T-helper 22 cell (primary cell): ENCODE measurements at places on chromosomes 6 and 20.
A peak's percentile ranks its signal among the peaks of the same experiment; 100 is the strongest.

- no peak for DNase-seq
These were observed 116.2 kb downstream of the SGK1 start for GRCh38 chr6:134201716-134202115.

DNA sequence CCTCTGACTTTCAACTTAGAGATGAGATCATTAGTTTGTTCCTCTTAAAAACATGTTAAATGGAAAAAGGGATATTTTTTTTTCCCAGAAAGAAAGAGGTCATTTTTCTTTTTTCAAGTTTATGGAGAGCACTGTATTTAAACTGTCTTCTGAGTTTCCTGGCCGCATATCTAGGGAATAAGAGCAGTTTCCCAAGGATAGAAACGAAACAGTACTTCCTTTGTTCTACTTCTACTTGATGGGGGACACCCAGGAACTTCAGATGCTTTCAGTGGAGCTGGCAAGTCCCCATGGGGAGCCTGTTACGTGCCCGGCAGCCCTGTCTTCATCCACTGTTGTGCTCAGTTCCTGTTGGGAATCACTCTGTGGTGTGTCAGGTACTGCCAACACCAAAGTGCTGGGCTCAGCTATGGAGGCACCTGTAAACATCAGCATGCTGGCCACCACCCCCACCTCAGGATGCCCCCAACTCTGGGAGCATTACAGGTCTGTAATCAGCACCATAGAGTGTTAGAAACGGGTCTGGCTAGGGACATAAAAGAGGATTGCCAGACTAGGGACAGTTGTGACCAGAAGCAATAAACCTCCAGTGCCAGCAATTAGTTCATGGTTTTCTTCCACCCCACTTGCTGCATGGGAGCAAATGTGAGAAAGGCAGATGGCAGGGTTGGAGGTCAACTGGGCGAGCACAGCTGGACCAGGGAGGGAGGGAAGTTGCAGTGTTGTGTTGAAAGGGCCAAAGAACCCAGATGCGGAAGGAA lies 221.7 kb upstream of the ECI2 start:
- no peak for DNase-seq

GRCh38 chr6:116542426-116542825 lies 3.1 kb downstream of the TRAPPC3L start:
- no peak for DNase-seq

DNA sequence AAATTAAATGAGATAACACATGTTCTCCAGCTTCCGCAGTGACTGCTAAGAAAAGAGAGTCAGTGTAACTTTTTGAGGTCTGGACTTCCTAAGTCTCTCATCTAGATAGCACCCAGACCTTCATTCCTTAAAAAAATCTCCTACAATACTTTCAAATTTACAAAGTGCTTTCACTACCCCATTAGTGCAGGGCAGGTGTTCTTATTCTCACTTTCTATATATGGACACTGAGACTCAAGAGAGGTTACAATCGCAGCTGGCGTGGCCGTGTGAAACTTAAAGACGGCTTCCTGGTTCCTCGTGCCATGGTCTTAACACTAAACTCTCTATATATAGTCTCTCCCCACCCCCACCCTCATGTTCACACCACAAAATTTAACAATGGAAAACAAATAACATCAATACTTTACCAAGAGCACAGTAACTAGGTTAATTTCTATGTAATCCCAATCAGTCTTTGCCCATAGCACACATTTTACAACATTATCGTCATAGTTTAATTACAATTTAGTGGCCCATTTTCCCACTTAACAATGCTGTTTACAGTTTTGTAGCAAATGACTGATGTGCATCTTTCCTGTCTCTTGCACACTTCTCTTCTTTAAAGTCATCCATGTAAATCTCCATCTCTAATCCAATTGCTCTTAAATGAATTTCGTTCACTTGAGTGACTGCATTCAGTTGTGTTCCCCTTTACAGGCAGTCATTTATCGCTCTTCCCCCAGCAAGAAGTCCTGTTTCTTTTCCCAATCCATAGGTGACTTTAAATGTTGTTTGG lies 78.8 kb upstream of the ARID1B start:
- no peak for DNase-seq

- DNase-seq, result no peak
These were observed 5.9 kb downstream of the PYGB start for GRCh38 chr20:25253606-25254275.

GRCh38 chr6:107624541-107624940 lies 134.6 kb downstream of the SOBP start:
- DNase-seq, result no peak

DNA sequence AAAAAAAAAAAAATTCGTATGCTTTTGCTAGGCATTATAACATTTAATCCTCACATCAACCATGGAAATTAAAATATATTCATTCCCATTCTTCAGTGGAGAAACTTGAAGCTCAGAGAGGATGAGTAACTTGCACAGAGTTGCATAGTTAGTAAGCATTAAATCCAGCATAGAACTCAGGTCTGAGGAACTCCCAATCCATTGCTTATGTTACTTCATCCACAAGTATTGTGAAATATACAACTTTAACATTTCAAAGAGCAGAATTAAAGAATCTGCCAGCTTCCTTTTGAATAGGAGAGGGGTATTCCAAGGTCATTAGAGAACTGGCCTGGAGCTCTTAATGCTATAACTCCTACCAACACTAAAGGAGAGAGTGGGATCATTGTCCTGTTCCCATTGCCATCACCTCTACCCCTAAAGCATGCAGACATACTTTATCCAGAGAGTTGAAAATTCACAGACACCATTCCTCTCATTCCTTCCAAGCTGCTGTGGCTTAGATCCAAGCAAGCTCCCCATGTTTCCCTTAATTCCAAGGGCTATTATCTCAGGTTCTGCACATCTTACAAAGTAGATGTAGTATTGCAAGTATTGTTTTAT lies 91.9 kb downstream of the FLRT3 start:
- no peak for DNase-seq

- DNase-seq, result no peak
These were observed 39.7 kb downstream of the SUN5 start for GRCh38 chr20:32964575-32964974.

- DNase-seq, result peak; percentile 16
These were observed 429 bp downstream of the AMD1 start for GRCh38 chr6:110874880-110875547.

DNA sequence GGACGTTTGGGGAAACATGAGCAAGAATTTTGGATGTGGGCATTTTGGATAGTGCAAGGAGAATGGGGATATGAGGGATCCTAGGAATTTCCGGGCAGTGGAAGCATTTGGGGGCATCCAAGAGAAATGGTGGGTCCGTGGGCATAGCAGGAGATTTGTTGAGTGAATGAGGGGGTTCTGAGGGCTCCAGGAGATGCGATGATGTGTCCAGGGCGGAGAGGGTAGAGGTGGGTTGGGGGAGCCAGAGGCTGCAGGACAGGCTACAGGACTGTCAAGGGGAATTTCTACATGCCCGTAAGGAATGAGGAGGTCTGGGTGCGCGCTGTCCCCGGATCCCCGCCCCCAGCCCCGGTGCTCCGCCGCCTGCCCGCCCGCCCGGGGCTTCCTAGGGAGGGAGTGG lies 364 bp downstream of the FRS3 start:
- no peak for DNase-seq

- peak; percentile 26 for DNase-seq
These were observed 675 bp upstream of the TRERF1 start for GRCh38 chr6:42452171-42453030.

DNA sequence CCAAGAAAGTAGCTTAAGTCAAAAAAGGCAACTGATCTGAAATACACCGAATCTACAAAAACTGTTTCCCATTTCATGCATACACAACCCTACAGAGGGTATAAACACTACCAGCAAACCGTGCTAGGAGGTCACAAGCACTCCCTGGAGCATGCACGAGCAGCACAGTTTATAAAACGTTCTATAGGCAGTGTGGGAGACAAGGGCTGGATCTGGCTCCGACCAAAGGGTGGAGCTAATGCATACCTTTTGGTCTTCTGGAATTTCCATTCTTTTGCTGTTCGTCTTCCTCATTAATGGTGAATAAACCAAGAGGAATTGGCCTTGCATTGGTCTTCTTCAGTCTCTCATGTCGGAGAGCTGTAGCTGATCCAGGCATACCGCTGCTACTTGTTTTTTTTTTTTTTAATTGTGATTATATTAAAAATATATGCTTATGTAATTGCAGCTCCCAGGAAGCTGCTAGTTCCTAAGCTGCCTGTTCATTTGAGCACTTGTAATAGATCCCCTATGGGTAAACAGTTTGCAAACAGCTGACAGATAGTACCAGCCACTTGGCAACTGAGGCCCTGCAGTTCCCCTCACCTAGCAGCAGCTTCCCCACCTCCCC lies 24.5 kb downstream of the MAP7 start:
- no peak for DNase-seq

GRCh38 chr6:108156180-108156937 lies 9.5 kb upstream of the NR2E1 start:
- no peak for DNase-seq

DNA sequence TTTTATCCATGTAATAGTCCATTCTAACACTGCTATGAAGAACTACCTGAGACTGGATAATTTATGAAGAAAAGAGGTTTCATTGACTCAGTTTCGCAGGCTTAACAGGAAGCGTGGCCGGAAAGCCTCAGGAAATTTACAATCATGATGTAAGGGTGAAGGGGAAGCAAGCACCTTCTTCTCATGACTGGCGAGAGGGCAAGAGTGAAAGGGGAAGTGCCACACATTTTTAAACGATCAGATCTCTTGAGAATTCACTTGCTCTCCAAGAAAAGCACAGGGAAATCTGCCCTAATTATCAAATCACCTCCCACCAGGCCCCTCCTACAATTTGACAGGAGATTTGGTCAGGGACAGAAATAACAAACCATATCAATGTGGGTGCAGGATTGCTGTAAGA lies 859.7 kb downstream of the EPHA7 start:
- no peak for DNase-seq

GRCh38 chr6:164690241-164690640 lies 619.2 kb downstream of the C6orf118 start:
- no peak for DNase-seq

GRCh38 chr6:22954749-22955385 lies 385.5 kb downstream of the HDGFL1 start:
- DNase-seq, result no peak

DNA sequence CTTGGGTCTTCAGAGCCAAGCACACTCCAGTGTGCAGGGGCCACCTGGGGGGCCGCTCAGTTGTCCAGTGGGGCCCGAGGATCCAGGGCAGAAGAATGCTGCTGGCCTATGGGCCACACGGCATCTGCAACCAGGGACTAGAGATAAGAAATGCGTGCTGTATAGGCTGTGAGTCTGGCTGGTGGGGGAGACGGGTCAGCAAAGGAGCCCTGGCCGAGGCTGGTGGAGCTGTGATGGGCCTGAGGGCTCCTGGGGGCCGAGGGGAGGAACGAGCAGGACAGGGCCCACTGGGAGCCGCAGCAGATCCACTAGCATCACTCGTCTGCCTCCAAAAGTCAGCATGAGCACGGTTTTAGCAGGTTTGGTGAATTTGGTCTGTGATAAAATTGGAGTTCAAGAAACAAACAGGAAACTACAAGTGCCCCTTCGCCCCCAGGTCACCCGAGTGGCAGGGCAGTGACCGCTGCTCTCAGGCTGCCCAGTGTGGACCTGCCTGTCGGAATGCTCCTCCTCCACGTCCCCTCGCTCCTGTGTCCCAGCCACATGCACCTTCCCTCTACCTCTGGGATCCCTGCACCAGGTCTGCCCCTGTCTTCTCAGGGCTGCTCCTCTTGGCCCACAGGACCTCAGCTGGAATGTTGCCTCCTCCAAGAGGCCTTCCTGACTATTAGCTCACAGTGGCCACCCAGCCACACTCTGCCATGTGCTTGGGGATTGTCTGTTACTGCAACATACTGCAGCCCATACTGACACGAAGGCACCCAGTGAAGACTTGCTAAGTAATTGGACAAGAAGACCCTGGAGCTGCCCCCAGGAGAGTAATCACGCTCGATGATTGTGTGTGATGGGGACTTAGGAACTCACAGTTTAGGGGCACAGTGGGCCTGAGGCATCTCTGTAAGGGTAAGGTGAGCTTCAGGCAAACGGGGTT lies 10.9 kb downstream of the ACSS1 start:
- DNase-seq, result no peak

- no peak for DNase-seq
These were observed 203.3 kb downstream of the ARID1B start for GRCh38 chr6:156980515-156980914.

- DNase-seq, result no peak
These were observed 161.4 kb upstream of the PMEPA1 start for GRCh38 chr20:57871237-57871632.

GRCh38 chr6:16413399-16413798 lies 175.0 kb downstream of the GMPR start:
- peak; percentile 29 for DNase-seq

DNA sequence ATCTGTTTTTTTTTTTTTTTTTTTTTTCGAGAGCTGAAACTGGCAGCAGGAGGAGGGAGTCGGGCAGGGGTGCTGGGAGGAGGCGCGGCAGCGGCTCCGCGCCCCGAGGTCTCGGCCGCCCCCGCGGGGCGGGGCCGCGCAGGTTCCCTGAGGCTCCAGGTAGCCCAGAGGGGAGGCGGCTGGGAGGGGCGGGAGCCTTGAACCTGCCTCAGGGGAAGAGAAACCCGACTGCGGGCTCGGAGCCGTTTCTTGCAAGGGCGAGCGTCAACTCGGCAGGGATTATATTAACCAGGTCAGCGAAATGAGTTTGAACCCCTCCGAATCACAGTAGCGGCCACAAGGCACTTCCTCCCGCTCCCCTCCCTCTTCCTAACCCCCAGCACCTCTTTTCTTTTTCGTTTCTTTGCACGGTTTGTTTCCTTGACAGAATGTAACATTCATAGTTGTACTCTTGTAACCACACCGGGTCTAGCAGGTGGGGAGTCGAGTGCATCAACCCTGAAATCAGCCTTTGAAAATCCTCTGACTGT lies 2.0 kb downstream of the MYB start:
- peak; percentile 46 for DNase-seq

- no peak for DNase-seq
These were observed 10.9 kb upstream of the MRS2 start for GRCh38 chr6:24391756-24392405.

DNA sequence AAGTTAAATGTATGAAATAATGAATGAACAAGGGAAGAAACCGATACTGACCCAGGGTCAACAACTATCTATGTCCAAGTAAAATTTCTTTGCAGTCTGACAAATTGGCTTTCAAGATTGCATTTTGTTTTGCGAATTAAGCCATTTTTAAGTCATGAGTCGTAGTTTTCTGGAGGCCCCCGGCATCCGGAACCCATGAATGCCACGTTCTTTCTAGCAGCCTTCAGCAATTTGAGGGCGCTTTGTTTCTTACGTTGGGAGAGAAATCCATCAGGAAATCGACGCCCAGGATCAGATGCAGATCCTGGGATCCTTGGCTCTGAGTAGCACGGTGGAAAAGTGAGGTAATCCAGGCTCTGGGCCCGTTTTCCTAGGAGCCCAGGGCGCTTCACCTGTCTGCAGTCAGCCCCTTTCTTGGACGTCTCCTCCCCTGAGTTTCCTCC lies 309 bp upstream of the ABRACL start:
- DNase-seq, result no peak
